Fibroblast of lung (primary cell): ENCODE measurements at places on chromosomes 6 and 20. TPM values are rescaled to one million over a fixed set of nuclear protein-coding genes. Genes with fewer than 3 reads are reported as not detected.

Gene RBPJL
- not detected in 2 replicates for total RNA-seq

Gene HINT3
- 28.8 and 36.8 TPM in 2 replicates for total RNA-seq

Gene TAP2
- 14.1 and 27.7 TPM in 2 replicates for total RNA-seq

Gene CTAGE9
- not detected in 2 replicates for total RNA-seq

Gene KCNB1
- under 0.01 TPM in 2 replicates for total RNA-seq

Gene NKAIN4
- not detected in 2 replicates for total RNA-seq

Gene MOXD1
- 45.5 and 89.8 TPM in 2 replicates for total RNA-seq
